ENCODE measurements at places on chromosomes 6 and 20.

DNA sequence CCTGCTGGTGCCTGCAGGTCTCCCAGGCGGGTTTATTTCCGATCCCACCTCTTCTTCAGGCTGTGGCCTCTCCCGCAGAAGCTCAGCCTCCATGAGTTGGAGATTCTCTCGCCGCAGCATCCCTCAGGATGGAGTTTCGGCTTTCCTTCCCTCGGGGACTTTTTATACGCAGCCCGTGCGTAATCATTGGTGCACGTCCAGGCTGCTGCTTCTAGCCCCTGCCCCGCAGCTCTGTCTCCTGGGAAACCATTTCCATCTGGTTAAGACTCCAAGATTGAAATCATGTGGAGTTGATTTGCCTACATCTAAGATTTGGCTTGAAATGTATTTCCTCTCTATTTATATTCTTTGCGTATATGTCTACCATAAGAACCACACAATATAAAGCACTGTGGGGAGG lies 46.7 kb upstream of the CARMIL1 start:
- DNase-seq, result no peak

- no peak for DNase-seq
Measured at GRCh38 chr6:158064725-158065251, 83.1 kb downstream of the SYNJ2 start.

DNA sequence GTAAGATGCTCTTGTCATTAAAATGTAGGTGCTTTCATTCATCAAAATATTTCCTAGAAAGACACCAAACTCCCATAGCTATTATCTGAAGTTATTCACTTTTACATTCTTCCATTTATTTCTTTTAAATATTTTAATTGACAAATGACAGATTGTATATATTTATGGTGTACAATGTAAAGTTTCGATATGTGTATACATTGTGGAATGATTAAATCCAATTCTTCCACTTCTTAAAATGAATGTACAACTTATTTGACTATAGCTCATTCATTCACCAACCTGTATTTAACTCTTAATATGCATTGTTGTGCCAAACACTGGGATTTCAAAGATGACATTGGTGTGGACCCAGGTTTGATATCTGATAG lies 41.0 kb downstream of the CCN2 start:
- no peak for DNase-seq

- no peak for DNase-seq
Measured at GRCh38 chr20:47765691-47766594, 19.3 kb downstream of the SULF2 start.

DNA sequence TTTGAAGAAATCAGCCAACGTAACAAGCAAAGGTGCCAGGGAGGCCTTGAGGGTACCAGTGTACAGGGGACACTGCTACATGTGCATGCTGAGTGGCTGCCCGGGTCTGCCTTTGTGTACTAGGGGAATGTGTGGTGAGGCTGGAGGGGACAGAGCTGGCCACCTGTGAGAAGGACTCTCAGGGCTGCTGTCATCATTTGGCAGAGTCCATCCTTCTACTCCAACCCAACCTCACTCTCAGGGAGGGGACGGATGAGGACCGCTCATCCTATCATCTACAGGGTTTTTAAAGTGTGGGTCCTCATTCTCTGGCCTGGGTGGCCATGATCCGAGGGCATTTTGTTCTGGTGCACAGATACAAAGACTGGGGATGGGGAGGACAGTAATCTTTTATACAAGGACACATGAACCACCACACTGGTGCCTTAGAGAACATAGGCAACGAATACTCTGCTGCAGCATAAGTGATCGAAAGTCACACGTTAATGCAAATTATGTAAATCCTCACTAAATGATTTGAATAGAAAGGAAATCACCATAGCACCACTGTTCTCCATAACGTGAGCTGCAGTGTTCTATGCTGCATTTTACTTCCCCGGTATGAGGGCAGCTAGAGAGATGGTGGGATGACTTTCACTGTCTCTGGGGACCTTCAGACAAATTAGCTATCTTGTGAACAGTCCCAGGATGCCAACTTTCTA lies 181.4 kb downstream of the GMPR start:
- no peak for DNase-seq

GRCh38 chr6:34839666-34840352 lies 47.9 kb downstream of the BLTP3A start:
- no peak for DNase-seq

- no peak for DNase-seq
Measured at GRCh38 chr6:11076540-11076939, 17.1 kb upstream of the SMIM13 start.
